ENCODE measurements at places on chromosomes 12 and 14.

DNA sequence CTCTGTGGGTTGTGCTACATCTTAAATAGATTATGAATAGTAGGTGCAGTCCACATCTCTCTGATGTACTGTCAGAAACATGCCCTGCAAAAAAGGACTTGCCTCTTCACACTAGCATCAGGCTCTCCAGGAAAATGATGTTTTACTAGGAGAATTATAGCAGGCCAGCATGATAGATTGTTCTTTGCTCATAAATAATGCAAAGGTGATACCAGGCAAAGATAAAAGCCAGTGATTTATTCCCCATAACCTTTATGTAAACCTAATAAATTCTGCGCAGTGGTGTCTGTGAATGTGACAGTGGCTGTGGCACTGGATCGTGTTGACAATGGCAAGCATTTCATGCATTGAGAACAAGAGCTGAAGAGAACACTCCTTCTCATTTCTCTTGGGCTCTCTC, 646.5 kb upstream of the SEL1L start:
- no peaks in the 10 kb centered on the region for H3K4me1 ChIP-seq
- H3K4me3 ChIP-seq: no peak overlapping the region
- no peak for DNase-seq
- H3K27me3 ChIP-seq: no peaks in the 10 kb centered on the region
- no peak overlapping the region for H3K27ac ChIP-seq

GRCh38 chr12:112105891-112106290, 2.7 kb downstream of the NAA25 start:
- H3K4me1 ChIP-seq: peaks cover 11% of the 10 kb centered on the region
- no peak overlapping the region for H3K4me3 ChIP-seq
- H3K27ac ChIP-seq: no peak overlapping the region
- H3K27me3 ChIP-seq: no peaks in the 10 kb centered on the region

DNA sequence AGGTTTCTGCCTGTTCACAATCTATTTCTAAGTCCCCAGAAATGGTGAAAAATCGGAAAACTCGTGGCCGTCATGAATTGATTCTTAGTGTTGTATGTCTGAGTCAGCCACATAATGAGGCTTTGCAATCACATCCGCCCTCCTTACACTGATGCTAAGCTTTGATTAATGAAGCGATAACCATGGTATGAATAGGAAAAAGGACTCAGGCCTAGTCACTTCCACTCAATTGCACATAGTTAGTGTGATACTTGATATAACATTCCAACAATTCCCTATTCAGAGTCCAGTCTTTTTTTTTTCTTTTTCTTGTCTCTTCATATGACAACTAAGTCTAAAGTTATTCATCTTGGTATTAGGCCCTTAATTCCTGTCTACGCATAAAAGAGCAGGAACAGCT, 1231.0 kb downstream of the VRK1 start:
- no peaks in the 10 kb centered on the region for H3K27me3 ChIP-seq
- no peaks in the 10 kb centered on the region for H3K36me3 ChIP-seq
- H3K4me1 ChIP-seq: no peaks in the 10 kb centered on the region
- H3K27ac ChIP-seq: no peak overlapping the region
- DNase-seq: no peak

GRCh38 chr12:122609732-122610131, 82.7 kb downstream of the KNTC1 start:
- H3K4me3 ChIP-seq: no peak overlapping the region
- no peak for DNase-seq
- no peak overlapping the region for H3K27ac ChIP-seq
- H3K27me3 ChIP-seq: no peaks in the 10 kb centered on the region

DNA sequence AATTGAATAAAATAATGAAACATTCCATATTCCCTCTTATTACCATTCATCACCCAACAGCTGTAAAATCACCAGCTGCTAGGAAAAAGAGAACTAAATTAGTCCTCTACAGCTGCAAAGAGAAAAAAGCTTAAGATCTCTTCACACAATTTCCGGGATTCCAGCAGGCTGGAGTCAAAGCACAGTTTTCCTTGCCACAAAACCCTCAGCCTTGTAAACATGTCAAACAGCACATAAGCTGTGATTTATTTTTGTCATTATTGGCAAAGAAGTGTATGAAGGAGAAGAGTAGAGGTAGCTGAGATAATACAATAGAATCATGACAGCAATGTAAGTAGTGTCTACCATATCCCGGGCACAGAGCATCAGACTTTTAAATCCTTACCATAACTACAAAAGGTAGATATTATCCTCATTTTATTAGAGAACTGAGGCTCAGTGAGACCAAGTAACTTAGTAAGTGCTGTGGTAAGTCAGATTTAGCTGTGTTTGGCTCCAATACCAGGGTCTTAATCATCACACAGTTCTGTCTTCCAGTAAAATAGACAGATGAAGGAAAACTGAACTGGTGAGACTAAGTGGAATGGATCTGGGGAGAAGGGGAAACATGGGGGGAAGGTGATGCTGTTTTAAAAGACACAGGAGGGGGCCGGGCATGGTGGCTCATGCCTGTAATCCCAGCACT, 57.3 kb downstream of the NTN4 start:
- H3K27me3 ChIP-seq: no peaks in the 10 kb centered on the region
- no peaks in the 10 kb centered on the region for H3K36me3 ChIP-seq
- H3K4me1 ChIP-seq: no peaks in the 10 kb centered on the region
- DNase-seq: no peak
- no peak overlapping the region for H3K27ac ChIP-seq
- H3K4me3 ChIP-seq: no peak overlapping the region
